GM23338 (cell line): ENCODE measurements at places on chromosomes 13 and 19.

DNA sequence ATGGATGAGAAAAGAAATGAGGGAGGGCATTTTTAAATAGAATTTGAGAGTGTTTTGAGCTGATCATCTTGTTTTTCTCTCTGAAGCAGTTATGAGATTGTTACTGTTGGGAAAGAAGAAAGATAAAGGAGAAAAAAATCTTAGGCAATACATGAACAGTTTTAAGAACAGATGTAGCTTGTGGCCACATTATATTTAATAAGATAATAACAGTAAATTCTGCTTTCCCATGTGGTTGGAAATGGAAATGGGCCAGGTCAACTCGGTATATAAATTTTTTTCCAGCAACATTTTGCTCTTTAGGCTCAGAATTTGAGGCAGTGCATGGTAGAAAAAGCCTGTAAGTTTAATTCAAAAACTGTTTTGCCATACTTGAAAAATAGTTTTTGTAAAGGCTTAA, 118.7 kb downstream of the POSTN start:
- no peaks in the 10 kb centered on the region for H3K36me3 ChIP-seq
- no peak for DNase-seq
- no peak overlapping the region for H3K4me3 ChIP-seq
- no peaks in the 10 kb centered on the region for H3K4me1 ChIP-seq
- no peak overlapping the region for H3K27ac ChIP-seq
- no peaks in the 10 kb centered on the region for H3K27me3 ChIP-seq

DNA sequence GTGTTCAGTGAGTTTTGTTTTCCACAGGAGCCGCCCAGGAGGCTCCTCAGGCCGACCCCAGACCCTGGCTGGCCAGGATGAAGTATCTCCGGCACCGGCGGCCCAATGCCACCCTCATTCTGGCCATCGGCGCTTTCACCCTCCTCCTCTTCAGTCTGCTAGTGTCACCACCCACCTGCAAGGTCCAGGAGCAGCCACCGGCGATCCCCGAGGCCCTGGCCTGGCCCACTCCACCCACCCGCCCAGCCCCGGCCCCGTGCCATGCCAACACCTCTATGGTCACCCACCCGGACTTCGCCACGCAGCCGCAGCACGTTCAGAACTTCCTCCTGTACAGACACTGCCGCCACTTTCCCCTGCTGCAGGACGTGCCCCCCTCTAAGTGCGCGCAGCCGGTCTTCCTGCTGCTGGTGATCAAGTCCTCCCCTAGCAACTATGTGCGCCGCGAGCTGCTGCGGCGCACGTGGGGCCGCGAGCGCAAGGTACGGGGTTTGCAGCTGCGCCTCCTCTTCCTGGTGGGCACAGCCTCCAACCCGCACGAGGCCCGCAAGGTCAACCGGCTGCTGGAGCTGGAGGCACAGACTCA, 12.9 kb downstream of the B3GNT3 start:
- no peaks in the 10 kb centered on the region for H3K27me3 ChIP-seq
- H3K36me3 ChIP-seq: no peaks in the 10 kb centered on the region
- no peak overlapping the region for H3K27ac ChIP-seq

DNA sequence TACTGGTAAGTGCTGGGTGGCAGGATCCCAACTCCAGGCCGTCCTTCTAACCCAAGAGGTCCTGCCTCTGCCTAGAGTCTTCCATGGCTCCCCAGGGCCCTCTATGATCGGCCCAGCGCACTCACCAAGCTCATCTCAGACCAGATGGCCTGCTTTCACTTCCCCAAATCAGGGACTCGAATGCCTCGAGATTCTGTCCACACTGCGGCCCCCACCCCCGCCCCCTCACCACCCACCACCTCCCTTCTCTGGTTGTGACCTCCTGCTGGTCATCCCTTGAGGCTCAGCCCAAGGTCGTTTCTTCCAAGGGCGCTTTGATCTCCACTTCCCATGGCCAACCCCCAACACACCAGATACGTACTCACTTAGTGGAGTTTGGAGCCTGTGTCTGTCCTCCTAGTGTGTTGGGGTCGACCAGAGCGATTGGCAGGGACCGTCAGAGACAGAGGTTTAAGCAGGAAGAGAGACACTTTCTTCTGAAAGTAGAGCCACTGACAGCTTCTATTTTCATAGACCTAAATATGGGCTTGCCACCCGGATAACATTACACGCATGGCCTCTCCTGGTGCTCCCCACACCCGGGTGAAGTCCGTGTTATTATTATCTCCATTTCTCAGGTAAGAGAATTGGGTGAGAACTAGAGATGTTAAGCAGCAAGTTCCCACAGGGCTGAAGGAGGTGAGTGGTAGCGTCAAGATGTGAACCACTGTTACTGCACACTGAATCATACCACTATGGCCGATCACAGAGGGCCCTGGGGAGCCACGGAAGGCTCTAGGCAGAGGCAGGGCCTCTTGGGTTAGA, at the start of gene FCER2:
FCER2 (minus strand) TSS at position 478 of the 804 bp plus-strand sequence. CDS start 2,371 bp downstream, outside the sequence.
- no peaks in the 10 kb centered on the region for H3K36me3 ChIP-seq
- H3K27me3 ChIP-seq: no peaks in the 10 kb centered on the region
- no peak within 1 kb of the TSS for H3K4me3 ChIP-seq
- no peak within 1 kb of the TSS for H3K27ac ChIP-seq
- 0 out of 2 replicates have a peak, but pooled peaks cover 4% of the 10 kb centered on the region for H3K4me1 ChIP-seq

DNA sequence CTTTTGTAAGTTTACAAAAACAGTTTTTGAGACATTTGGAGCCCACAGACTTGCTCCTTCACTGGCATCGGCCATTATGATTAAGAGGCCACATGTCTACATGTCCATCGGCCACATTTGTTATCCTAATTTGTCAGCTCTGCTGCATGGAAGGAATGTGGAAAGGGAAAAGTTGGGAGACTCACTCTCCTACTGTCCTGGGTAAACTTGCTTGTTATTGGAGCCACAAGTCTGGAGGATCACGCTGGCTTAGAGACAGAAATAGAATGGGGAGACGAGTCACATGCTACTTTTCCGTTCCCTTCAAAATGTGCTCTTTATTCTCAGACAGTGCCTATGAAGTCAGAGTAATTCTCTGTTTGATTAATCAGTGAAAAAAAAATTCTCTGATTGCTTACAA, 741.2 kb upstream of the PCDH9 start:
- no peaks in the 10 kb centered on the region for H3K27me3 ChIP-seq
- no peak overlapping the region for H3K4me3 ChIP-seq
- H3K27ac ChIP-seq: no peak overlapping the region
- H3K4me1 ChIP-seq: no peaks in the 10 kb centered on the region
- peak; percentile 3 for DNase-seq

DNA sequence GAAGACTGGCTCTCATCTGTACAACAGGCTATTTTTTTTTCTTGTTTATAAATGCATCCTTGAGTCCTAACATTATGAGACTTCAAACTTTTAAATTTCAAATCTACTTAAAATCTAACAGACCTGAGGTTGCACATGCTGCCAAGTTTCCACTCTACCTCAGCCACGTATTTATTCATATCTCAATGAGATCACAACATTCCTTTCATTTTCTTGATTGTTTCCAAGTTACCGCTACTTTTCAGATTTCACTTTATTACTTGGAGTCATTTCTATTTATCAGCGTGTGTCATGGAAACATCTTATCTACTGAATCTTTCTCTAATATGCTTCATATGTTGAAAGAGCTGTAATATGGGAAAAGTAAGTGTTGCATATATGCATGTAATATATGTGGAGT, 1257.5 kb upstream of the ATXN8OS start:
- no peak overlapping the region for H3K27ac ChIP-seq
- H3K36me3 ChIP-seq: no peaks in the 10 kb centered on the region
- DNase-seq: no peak
- H3K27me3 ChIP-seq: no peaks in the 10 kb centered on the region
- H3K4me1 ChIP-seq: no peaks in the 10 kb centered on the region
- H3K4me3 ChIP-seq: no peak overlapping the region

DNA sequence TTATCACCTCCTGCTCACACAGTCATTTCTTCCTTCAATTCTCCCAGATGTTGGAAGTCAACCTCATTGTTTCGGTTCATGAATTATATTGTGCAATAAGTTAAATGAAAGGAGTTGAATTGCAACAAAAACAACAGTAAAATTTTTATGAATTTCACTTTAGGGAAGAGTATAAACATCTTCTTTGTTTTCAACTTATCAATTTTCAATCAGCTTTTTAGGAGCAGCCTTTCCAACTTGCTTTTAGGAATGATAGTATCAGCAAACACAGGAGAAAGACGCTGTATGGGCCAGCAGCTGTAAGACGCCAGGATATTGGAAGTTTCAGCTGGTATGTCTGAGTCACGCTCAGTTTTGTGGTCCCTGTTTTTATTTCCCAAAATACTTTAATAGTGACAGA, 132.5 kb upstream of the ARGLU1 start:
- no peak overlapping the region for H3K27ac ChIP-seq
- no peaks in the 10 kb centered on the region for H3K27me3 ChIP-seq
- DNase-seq: no peak
- no peaks in the 10 kb centered on the region for H3K36me3 ChIP-seq

DNA sequence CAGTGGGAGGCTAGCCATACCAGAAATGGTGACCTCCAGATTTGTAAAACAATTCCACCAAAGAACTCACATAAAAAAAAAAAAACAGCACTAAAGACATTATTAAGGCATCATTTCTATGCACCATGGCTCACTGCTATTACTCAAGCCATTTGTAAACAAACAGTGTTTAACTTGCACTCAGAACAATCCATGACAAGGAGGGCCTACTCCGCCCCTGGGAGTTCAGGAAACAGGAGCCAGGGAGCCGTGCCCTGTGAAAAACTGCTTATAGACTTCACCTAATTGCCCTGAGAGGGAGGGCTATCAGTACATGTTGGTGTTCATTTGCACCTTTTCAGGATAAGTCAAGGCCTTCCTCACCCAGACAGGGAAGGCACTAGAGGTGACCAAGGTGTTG, 103.2 kb downstream of the ZNF429 start:
- H3K4me1 ChIP-seq: peaks cover 21% of the 10 kb centered on the region
- H3K36me3 ChIP-seq: 0 out of 2 replicates have a peak, but pooled peaks cover 3% of the 10 kb centered on the region
- no peak for DNase-seq
- no peak overlapping the region for H3K4me3 ChIP-seq
- H3K27ac ChIP-seq: no peak overlapping the region
- peaks cover 14% of the 10 kb centered on the region for H3K27me3 ChIP-seq

GRCh38 chr19:47274891-47275761, 441 bp downstream of the INAFM1 start:
- no peaks in the 10 kb centered on the region for H3K36me3 ChIP-seq
- H3K27me3 ChIP-seq: peaks cover 8% of the 10 kb centered on the region
- peak overlapping the region; percentile 64 for H3K4me3 ChIP-seq
- peaks cover 11% of the 10 kb centered on the region; the same call in 1 of the 2 replicates for H3K4me1 ChIP-seq
- peak; percentile 62 for DNase-seq
